Esophagus muscularis mucosa (tissue), 4 donors: ENCODE measurements at places on chromosomes 5 and 9. TPM values are rescaled to one million over a fixed set of nuclear protein-coding genes. Genes with fewer than 3 reads are reported as not detected.

The PCDHB10 gene
- 5.3 TPM for total RNA-seq

The FUT7 gene
- not detected for total RNA-seq

DNA sequence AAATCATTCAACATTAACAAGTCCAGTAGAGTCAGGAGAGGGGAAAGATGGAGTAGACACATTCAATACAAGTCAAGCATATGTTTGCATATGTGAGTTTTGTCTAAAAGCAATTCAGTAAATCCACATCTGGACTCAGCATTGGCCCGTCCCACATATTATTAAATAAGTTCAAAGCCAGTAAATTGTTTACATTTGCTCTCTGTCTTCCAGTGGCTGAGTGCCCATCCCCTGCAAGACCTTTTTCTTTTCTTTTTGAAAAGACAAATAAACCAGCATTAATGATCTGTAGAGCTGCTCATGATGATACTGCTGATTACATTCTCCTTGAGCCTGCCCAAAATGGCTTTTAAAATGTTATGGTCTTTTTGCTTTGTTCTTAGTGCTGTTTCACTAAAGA is 71.1 kb downstream of the TNC start:
- peaks cover 5% of the 10 kb centered on the region for H3K36me3 ChIP-seq
- DNase-seq: no peak
- H3K27me3 ChIP-seq: no peaks in the 10 kb centered on the region
- peaks cover 26% of the 10 kb centered on the region for H3K4me1 ChIP-seq
- no peak overlapping the region for H3K4me3 ChIP-seq

The NSG2 gene
- 3.9 TPM for total RNA-seq

The UNC5A gene
- total RNA-seq: not detected

DNA sequence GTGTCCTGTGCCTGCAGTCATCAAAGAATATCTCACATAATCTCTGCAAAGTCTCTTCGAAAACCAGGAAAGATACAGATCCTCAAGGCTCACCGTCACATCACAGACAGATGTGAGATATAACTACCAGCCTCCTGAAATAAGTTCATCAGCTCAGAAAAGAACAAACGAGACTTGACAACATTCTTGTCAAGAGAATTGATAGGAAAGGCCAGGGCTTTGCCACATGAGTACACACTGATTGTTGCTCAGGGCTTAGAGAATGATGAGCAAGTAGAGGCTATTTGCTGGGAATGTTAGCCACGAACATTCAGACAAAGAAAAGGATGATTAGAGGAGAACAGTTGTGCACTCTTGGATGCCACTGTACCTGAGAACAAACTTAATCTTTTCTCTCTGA is 535.1 kb downstream of the ELAVL2 start:
- H3K27me3 ChIP-seq: no peaks in the 10 kb centered on the region
- DNase-seq: no peak
- H3K27ac ChIP-seq: no peak overlapping the region
- H3K4me1 ChIP-seq: no peaks in the 10 kb centered on the region
- no peak overlapping the region for H3K4me3 ChIP-seq

GRCh38 chr5:170648541-170648940 is 135.0 kb upstream of the GABRP start:
- H3K4me1 ChIP-seq: peaks cover 2% of the 10 kb centered on the region
- no peak overlapping the region for H3K27ac ChIP-seq
- H3K27me3 ChIP-seq: no peaks in the 10 kb centered on the region
- DNase-seq: no peak
- no peaks in the 10 kb centered on the region for H3K36me3 ChIP-seq

The SLC34A1 gene
- not detected for total RNA-seq

- peaks cover 10% of the 10 kb centered on the region for H3K4me1 ChIP-seq
- H3K27ac ChIP-seq: no peak overlapping the region
- no peak overlapping the region for H3K4me3 ChIP-seq
Measured at GRCh38 chr5:176680226-176680563, 32.9 kb downstream of the TSPAN17 start.

The SPATA24 gene
- 6.5 TPM for total RNA-seq

The SPATA6L gene
- 0.99 TPM for total RNA-seq

GRCh38 chr5:43623048-43623680 is 20.2 kb downstream of the NNT start:
- no peak for DNase-seq
- H3K27ac ChIP-seq: no peak overlapping the region
- H3K36me3 ChIP-seq: peaks cover 19% of the 10 kb centered on the region
- H3K27me3 ChIP-seq: no peaks in the 10 kb centered on the region

- H3K4me3 ChIP-seq: no peak overlapping the region
- DNase-seq: no peak
- H3K27me3 ChIP-seq: no peaks in the 10 kb centered on the region
- H3K4me1 ChIP-seq: peaks cover 4% of the 10 kb centered on the region
Measured at GRCh38 chr5:38453506-38453905, 102.9 kb downstream of the LIFR start.

GRCh38 chr9:81321551-81321950 is 367.8 kb downstream of the TLE1 start:
- no peaks in the 10 kb centered on the region for H3K36me3 ChIP-seq
- no peaks in the 10 kb centered on the region for H3K27me3 ChIP-seq
- H3K27ac ChIP-seq: no peak overlapping the region
- no peak overlapping the region for H3K4me3 ChIP-seq

The MUSK gene
- total RNA-seq: 7.9 TPM

GRCh38 chr5:174612686-174613085 is 111.7 kb upstream of the MSX2 start:
- no peaks in the 10 kb centered on the region for H3K27me3 ChIP-seq
- no peak overlapping the region for H3K27ac ChIP-seq
- H3K36me3 ChIP-seq: no peaks in the 10 kb centered on the region
- no peak overlapping the region for H3K4me3 ChIP-seq
- DNase-seq: no peak
- no peaks in the 10 kb centered on the region for H3K4me1 ChIP-seq

GRCh38 chr9:7871977-7872730 is 72.6 kb upstream of the DMAC1 start:
- no peak overlapping the region for H3K27ac ChIP-seq
- no peak overlapping the region for H3K4me3 ChIP-seq
- H3K4me1 ChIP-seq: no peaks in the 10 kb centered on the region
- H3K27me3 ChIP-seq: no peaks in the 10 kb centered on the region
- no peaks in the 10 kb centered on the region for H3K36me3 ChIP-seq

GRCh38 chr5:39520232-39520572 is 95.4 kb upstream of the DAB2 start:
- no peaks in the 10 kb centered on the region for H3K36me3 ChIP-seq
- H3K27me3 ChIP-seq: no peaks in the 10 kb centered on the region
- H3K4me1 ChIP-seq: peaks cover 6% of the 10 kb centered on the region
- no peak for DNase-seq

The PCDHGA9 gene
- total RNA-seq: 5.8 TPM

The RASEF gene
- under 0.01 TPM for total RNA-seq

The TMC1 gene
- total RNA-seq: not detected

- no peak overlapping the region for H3K4me3 ChIP-seq
- DNase-seq: no peak
- H3K27me3 ChIP-seq: no peaks in the 10 kb centered on the region
- no peaks in the 10 kb centered on the region for H3K36me3 ChIP-seq
- no peaks in the 10 kb centered on the region for H3K4me1 ChIP-seq
- H3K27ac ChIP-seq: no peak overlapping the region
Measured at GRCh38 chr9:31314241-31314640, 1070.2 kb upstream of the ACO1 start.

DNA sequence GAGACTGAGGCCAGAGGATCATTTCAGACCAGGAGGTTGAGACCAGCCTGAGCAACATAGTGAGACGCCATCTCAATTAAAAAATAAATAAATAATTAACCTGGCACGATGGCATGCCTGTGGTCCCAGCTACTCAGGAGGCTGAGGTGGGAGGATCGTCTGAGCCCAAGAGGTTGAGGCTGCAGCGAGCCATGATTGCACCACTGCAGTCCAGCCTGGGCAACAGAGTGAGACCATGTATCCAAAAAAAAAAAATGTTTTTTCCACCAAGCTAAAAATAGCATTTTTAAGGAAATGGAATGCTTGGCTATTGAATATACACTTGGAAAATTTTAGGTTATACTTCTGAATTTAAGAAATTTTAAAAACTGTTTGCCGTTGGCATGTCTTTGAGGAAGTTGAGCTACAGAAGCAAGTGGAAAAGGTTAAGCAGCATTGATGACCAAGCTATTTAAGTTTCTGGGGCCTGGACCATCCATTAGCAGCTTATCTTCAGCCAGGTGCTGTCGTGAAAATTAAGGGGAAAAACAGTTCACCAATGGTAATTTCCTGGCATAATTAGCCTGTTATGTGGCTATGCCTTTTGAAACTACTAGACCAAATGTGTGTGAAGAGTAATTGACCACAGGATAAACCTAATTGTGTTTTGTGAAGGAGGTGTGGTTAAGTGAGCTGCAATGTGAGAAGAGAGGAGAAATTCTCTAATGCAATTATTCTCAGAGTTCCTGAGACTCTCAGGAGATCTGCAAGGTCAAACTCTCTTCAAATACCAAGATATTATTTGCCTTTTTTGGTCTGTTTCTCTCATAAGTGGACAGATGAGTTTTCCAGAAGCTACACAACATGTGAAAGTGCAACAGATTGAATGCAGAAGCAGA is 21.0 kb downstream of the F2R start:
- no peak overlapping the region for H3K4me3 ChIP-seq
- H3K36me3 ChIP-seq: no peaks in the 10 kb centered on the region
- no peak overlapping the region for H3K27ac ChIP-seq
- no peaks in the 10 kb centered on the region for H3K27me3 ChIP-seq
- DNase-seq: no peak

The PCDHA1 gene
- total RNA-seq: not detected

The C7 gene
- 713 TPM for total RNA-seq

DNA sequence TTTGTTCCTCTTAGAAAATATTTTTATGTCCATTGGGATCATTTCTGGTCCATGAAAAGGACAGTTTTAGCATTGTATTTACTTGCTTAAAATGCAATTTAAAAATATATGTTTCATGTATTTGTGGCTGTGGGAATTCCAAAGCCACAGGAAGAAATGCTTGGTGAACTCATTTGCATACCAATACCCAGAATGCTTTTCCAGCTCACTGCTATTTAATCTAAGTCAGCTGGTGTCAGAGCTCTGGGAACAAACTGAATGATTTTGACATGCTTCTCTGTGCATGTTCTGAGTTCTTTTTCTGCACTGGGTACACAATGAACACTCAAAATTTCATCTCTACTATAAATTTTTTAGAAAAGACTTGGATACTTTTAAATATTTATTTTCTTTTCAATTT is 482.8 kb upstream of the ARRDC3 start:
- no peak for DNase-seq
- H3K27ac ChIP-seq: no peak overlapping the region
- no peaks in the 10 kb centered on the region for H3K36me3 ChIP-seq
- no peak overlapping the region for H3K4me3 ChIP-seq
- H3K27me3 ChIP-seq: no peaks in the 10 kb centered on the region
- no peaks in the 10 kb centered on the region for H3K4me1 ChIP-seq

DNA sequence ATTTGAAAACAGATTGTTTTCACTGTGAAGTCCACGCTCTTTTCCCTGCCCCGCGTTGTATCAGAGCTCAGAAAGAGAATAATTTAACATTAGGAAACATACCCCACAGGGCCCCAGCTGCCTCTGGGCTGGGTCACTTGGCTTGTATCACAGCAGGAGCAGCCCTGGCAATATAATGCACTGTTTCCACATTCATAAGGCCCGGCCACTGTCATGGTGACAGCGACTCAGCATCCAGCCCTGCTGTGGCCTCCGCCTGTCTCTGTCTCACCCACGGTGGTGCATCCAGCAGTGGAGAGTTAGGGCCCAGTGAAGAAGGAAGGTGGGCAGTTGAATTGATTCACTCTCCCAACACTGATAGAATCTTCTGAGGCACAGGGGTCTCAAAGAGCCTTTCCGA is 188.9 kb downstream of the NSG2 start:
- DNase-seq: no peak
- no peak overlapping the region for H3K27ac ChIP-seq
- no peak overlapping the region for H3K4me3 ChIP-seq
- no peaks in the 10 kb centered on the region for H3K4me1 ChIP-seq
- no peaks in the 10 kb centered on the region for H3K27me3 ChIP-seq
- H3K36me3 ChIP-seq: no peaks in the 10 kb centered on the region

GRCh38 chr9:12640016-12640587 is 53.1 kb upstream of the TYRP1 start:
- H3K4me3 ChIP-seq: no peak overlapping the region
- no peaks in the 10 kb centered on the region for H3K36me3 ChIP-seq
- H3K27ac ChIP-seq: no peak overlapping the region

The IFT74 gene
- 15.3 TPM for total RNA-seq

The POLR3G gene
- 2.5 TPM for total RNA-seq
